ENCODE measurements at places on chromosomes 12 and 14.

- peak; percentile 34 for DNase-seq
Measured at GRCh38 chr12:87661786-87662377, 367.3 kb downstream of the C12orf50 start.

- DNase-seq, result no peak
Measured at GRCh38 chr12:13071305-13072280, 27.4 kb downstream of the FAM234B start.

- no peak for DNase-seq
Measured at GRCh38 chr14:68132563-68133121, 313.1 kb downstream of the RAD51B start.

GRCh38 chr12:24551163-24551786 is 397.6 kb downstream of the BCAT1 start:
- DNase-seq, result peak; percentile 79

DNA sequence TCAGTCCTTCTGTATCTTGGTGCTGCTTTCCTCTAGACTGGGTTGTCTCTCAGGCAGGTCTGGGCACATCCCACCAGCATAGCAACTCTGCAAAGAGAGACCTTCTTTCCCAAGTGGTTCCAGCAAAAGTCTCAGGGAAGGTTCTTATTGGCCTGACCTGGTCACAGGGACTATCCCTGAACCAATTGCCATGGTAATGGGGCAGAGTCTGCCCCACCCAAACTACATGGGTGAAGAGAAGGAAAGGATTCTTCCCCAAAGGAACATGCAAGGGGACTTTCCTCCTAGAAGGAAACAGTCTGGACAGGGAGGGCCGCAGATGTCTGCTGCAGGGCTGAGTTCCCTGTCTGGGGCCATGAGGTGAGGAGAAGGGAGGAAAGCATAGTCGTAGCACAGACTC is 122.2 kb upstream of the NCOR2 start:
- DNase-seq, result no peak

- no peak for DNase-seq
Measured at GRCh38 chr12:14261096-14261495, 104.4 kb upstream of the ATF7IP start.

DNA sequence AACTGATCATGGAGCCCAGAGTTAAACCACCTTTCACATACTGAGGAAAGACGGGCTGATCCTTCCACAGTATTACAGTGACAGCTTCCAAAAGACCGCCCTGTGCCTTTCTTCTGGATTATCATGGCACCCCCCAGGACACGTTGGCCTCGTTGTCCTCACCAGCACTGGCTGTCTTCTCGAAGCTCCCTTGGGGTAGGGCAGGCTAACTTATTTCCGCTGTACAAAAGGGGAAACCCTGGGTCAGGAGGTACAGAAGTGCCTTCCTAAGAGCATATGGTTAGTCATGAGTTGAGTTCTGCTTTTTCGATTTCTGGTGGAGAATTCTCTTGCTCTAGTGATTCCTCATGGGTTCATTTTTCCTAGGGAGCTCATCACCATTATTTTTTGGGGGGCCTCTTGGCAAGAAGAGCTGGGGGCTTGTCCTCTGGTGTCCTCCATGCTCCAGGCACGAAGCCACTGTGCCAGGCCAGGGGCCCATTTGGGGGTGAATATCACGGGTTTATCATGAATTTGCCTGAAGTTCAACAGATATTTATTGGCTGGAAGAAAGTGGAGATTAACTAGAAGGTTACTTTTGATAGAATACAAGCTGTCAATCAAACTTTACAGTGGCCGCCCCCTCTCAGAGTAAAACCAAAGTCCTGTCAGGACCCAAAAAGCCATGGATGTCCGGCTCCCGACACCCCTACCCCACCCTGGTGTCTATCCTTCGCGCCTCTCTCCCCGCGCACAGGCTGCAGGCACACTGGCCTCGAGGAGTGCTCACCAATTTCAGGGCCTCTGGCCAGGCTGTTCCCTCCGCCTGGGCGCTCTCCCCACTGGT is 8.8 kb upstream of the TRAF3 start:
- no peak for DNase-seq

- DNase-seq, result no peak
Measured at GRCh38 chr14:100898935-100899883, 4.3 kb downstream of the RTL1 start.

GRCh38 chr14:68577802-68578541 is 214.9 kb downstream of the ZFP36L1 start:
- no peak for DNase-seq

GRCh38 chr12:65306366-65307168 is 28.1 kb downstream of the MSRB3 start:
- DNase-seq, result no peak

DNA sequence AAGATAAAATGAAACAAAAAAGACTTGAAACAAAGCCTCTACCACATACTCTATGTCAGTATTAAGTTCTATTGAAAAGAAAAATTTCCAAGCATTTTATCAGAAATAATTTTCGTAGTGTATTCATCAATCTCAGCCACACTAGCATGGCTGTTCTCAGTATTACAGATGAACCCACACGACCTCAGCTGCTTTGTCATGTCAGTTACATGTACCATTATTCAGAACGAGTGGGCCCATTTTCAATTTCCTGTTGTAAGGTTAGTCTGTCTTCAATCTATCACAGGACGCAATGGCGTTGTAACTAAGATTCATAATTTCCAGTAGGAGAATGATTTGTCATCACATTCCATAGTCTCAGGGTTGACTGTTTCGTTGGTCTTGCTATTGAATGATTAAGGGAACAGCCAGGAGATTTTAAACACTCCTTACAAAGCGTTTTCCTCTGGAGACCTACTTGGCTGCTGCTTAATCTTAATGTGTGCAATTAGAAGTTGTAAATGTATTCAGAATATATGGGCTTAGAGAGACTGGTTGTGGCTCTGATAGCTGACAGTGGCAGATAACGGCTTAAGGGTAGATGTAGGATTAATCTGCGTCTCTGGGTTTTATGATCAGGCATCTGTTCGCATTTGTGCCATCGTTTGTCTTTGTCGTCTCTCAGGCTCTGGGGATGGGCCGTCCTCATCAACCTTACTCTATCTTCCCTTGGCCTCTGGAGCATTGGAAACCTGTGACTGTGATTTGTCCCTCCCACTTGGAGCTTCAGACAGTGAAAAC is 65.4 kb downstream of the GLT1D1 start:
- DNase-seq, result no peak

Data from NCI-H774 (cell line).